ENCODE measurements at places on chromosomes 3 and 15. TPM values are rescaled to one million over a fixed set of nuclear protein-coding genes. Genes with fewer than 3 reads are reported as not detected.
A peak's percentile ranks its signal among the peaks of the same experiment; 100 is the strongest.

GRCh38 chr3:47324278-47324865, 41.6 kb downstream of the KLHL18 start:
- no peak for DNase-seq

DNA sequence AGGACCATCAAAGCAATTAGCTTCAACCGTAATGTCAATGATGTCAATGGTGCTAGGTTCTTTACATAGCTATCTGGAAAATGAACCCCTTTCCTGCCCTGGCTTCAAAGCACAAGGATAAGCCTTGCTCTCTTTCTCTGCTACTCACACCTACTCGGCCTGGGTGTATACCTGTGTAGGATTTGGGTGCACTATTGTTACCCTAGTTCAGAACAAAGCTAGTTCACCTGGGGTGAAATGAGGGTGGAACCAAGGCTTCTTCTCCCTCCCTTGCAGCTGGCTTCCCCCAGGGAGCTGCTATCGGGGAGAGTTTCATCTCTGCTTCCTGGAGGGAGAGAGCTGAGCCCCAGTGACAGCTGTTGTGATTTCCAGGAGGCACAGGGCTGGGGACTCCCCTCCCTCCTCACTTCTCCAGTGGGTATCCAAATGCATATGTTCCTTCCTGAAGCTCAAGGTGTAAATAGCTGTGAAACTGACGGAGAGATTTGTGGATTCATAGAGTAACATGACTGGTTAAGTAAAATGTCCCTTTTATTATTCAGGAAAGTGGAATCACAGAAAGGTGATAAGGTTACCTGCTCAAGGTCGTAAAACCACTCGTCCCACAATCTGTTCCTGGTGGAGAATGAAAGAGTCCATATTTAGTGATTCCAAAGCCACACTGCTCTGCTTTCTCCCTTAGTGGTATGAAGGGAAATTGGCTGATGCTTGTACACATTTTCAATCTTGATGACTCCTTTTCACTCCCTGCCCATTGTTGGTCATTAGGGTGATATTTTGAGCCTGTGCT, 11.8 kb upstream of the C3orf70 start:
- DNase-seq = no peak

DNA sequence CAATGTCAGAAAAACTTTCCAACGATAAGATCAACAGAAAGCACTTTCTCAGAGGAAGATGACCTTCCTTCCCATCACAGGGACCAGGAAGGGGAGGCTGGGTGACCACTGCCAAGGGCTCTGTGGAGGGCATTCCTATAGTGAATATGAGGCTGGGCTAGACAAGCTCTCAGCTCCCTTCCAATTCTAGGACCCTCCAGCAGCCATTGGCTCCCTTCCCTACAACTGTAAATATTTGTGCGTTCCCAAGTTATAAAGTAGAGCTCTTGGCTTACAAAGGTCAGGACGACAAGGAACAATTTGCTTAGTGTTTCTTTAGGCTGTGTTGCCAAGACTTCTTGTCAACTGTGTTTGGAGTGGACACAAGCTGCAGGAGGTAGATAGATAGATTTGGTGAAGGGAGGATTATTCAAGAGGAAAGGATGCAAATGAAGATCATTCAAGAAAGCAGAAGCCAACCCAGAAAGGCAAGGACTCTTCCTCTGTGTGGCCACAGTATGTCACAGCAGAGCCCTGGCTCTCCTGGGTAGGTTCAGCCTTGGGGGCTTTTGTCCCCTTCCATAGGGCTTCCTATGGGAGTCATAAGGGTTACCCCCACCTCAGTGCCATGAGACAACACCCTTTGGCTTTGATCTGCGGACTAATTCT, 223.6 kb upstream of the TLE3 start:
- DNase-seq = no peak

DNA sequence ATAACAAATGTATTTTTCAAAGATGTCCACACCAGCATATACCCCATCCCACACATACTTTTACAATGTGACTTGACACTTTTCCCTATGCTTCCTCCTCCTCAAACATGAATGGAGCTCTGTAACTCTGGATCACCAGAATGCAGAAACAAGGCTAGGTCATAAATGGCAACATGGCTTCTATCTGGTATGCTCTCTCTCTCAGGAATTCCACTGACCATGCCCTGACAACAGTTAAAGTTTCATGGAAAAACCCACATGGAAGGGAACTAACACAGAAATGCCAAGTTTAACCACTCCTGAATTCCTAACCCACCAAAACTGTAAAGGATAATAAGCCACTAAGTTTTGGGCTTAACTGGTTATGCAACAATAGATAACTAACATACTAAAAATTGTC, 19.9 kb downstream of the MYO9A start:
- no peak for DNase-seq

GRCh38 chr3:153442799-153443487, 280.9 kb downstream of the RAP2B start:
- no peak for DNase-seq

GRCh38 chr3:152970851-152971250, 135.9 kb downstream of the P2RY1 start:
- no peak for DNase-seq

DNA sequence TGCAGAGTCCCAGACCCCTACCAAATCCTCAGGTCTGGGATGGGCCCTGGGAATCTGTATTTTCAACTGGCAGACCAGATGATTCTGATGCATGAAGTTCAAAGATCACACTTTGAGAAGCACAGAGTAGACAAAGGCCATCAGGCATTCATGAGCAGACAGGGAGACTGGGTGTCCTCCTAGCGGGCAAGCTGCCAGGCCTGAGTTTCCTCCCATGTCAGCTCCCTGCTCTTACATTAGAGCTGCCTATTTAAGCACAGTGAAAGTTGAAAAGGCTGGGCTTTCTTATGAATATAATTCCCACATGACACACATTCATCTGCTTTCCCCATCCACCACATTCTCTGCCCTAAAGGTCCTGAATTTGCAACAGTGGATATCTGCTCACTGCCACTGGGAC, 14.0 kb downstream of the CAPN3 start:
- no peak for DNase-seq

- no peak for DNase-seq
Observed at GRCh38 chr15:98000249-98001203, 40.0 kb downstream of the ARRDC4 start.

DNA sequence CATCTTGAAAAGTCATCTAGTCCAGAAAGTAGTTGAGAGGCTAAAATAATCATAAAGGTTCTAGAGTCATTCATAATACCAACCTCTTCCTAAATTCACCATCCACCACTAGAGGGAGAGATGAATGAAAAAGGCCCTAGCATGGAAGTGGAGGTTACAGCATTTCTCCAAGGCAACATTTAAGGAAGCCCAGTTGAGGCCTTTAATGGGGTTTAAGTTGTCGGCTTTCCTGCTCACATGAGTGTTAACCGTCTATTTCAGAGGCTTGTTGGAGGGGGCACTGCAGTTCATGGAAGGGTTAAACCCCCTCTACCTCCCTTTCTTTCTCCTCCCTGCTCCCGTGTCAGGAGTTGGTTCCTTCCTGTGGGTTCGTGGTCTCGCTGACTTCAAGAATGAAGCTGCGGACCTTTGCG, 3.8 kb upstream of the SLCO3A1 start:
- DNase-seq = no peak

GRCh38 chr3:17544632-17545031, 197.8 kb downstream of the TBC1D5 start:
- DNase-seq = no peak

GRCh38 chr15:38215707-38216106, 36.9 kb upstream of the SPRED1 start:
- DNase-seq = no peak

DNA sequence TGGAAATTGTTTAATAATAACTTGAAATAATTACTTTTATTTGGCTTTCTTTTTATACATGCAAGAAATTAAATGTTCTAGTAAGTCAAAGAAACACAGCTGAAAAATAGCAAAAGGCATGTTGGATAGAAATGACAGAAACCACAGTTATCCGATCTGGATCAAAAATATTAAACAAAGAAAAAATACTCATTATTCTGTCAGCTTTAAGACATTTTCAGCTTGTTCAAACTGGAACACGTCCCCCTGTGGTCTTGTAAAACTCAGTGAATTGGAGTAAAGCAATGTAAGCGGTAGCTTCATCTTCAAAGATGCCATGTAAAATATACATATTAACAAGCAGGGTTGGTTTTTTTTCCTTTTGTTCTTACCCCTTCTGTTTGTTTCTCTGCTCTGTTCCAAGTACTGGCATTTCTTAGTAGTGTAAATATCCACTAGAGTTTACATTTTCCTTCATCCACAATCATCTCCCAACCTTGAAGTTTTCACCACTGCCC, 223.4 kb downstream of the IGSF11 start:
- DNase-seq = no peak

GRCh38 chr3:79367066-79367465, 400.7 kb downstream of the ROBO1 start:
- DNase-seq = no peak

- DNase-seq = no peak
Observed at GRCh38 chr3:177928172-177928873, 607.9 kb upstream of the KCNMB2 start.

DNA sequence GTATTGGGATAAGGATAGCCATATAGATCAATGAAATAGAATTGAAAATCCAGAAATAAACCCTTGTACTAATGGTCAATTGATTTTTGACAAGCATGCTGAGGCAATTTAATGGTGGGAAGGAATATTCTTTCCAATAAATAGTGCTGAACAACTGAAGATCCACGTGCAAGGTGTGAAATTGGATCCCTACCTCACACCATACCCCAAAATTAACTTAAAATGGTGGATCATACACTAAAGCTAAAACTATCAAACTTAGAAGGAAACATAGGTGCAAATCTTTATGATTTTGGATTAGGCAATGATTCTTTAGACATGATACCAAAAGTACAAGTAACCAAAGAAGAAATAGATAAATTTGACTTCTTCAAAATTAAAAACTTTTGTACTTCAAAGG, 22.1 kb upstream of the SYNM start:
- no peak for DNase-seq

DNA sequence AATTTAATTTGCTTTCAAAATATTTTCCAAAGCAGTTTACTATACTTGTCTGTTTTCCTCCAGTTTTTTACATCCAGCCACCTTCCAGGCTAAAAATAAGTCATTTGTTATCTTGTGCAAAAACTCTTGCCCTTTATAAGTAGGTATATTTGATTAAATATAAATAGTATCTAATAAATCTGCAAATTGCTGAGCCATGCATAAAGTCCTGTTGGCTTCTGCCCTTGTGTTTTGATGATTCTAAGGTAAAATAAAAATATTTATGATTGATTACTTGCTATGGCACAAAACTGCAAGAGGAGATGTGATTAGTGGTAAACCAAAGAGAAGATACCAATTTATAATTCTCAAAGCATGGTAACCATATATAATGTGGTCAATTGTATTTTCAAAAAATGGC, 1026.7 kb downstream of the EPHA3 start:
- no peak for DNase-seq

GRCh38 chr15:77944002-77944867, 133.3 kb downstream of the TBC1D2B start:
- peak; percentile 59 for DNase-seq

GRCh38 chr3:69944931-69945493, 54.5 kb upstream of the SAMMSON start:
- DNase-seq = no peak

- DNase-seq = no peak
Observed at GRCh38 chr3:139537795-139538621, 1.5 kb downstream of the RBP1 start.

DNA sequence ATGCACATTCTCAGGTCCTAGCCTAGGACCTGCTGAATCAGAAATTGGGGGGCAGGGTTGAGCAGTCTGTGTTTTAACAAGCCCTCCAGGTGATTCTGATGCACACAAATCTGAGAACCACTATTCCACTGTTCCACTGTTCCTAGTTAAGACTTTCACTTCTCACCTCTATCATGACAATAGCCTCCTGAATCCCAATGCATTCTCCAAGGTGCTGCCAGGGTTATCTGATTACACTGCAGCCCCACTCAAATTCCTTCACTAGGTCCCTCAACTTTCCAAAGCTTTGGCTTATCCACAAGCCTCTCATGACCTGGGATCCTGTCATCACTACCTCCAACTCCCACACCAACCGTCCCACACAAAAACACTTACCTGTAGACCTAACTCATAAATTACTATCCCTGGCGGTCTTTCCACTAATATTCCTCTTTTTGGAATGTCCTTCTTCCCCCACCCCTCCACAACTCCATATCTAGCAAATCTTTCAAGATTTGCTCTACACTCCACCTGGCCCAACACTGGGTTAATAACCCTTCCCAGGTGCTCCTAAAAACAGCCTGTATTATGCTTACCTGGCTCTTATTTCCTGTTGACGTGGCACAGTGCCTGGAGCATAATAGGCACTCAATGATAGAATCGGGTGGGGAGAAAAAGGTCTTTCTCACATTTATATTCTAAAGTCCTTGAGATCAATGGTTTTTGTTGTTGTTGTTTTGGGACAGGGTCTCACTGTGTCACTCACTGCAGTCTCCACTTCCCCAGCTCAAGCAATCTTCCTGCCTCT, 27.2 kb downstream of the TBL1XR1 start:
- no peak for DNase-seq

- no peak for DNase-seq
Observed at GRCh38 chr15:67070892-67071664, 5.7 kb downstream of the SMAD3 start.

DNA sequence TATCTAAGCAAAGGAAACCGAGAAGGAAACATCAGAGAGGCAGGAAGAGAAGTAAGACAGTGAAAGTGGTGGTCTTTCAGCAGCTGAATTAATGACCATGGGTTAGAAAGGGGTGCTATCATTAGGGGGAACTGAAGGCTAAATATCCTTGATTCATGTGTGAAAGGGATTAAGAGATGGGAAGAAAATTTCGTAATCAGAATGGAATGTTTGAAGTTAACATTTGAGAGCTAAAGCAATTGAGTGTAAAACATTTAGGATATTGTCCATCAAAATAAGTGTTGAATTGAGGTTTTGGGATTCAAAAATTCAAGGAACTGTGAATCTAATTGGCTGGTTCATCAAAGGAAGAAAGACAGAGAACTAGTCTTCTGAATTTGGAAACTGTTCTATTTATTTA, 4.1 kb upstream of the ECT2 start:
- DNase-seq = no peak

DNA sequence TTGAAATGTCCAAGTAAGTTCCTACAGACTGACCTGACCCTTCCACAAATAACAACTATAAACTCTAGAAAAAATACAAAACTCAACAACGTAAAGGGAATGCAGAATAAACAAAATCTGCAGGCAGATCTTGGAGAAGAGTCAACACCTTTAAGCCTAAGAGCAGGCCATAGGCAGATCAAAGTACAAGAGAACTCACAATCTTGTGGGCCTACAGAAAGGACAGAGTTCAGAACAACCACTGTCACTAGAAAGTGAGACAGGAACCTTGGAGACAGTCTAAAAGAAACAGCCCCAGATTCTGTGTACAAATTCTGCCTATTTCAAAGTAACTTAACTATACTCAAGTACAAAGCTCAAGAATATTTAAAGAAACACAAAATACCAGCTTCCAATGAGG, 31.0 kb downstream of the NEK4 start:
- no peak for DNase-seq

GRCh38 chr3:151439652-151440125, 21.2 kb downstream of the IGSF10 start:
- DNase-seq = no peak

Gene BOC
- 28.1 TPM for total RNA-seq

Gene CCR8
- not detected for total RNA-seq

Gene MCTP2
- total RNA-seq = 24.6 TPM

Gene CAND2
- total RNA-seq = 6.8 TPM

Gene FOXL2
- total RNA-seq = not detected

Gene IMPG2
- 0.32 TPM for total RNA-seq

Gene GP9
- total RNA-seq = not detected

Gene ROBO1
- total RNA-seq = 18.1 TPM

Gene IL5RA
- 0.47 TPM for total RNA-seq

Gene EIF3J
- total RNA-seq = 155 TPM

Gene ZNF502
- 5.0 TPM for total RNA-seq

Gene GOLGA6L4
- total RNA-seq = 4.3 TPM

Gene MAGEL2
- total RNA-seq = 0.72 TPM

Gene TLR9
- 0.19 TPM for total RNA-seq

Gene ATP8B4
- total RNA-seq = 17.2 TPM
